Heart right ventricle (tissue), 16 donors: ENCODE measurements at places on chromosomes 3 and 15. TPM values are rescaled to one million over a fixed set of nuclear protein-coding genes. Genes with fewer than 3 reads are reported as not detected.

Gene DUOXA2
- total RNA-seq: not detected

Gene MAP1A
- total RNA-seq: 69.8 TPM

Gene ALDH1A2
- total RNA-seq: 16.3 TPM

Gene NR2E3
- not detected for total RNA-seq

Gene GP5
- total RNA-seq: 0.13 TPM

Gene IQSEC1
- total RNA-seq: 73.9 TPM

GRCh38 chr15:43255376-43255775, 11.4 kb downstream of the TGM5 start:
- no peak for DNase-seq

DNA sequence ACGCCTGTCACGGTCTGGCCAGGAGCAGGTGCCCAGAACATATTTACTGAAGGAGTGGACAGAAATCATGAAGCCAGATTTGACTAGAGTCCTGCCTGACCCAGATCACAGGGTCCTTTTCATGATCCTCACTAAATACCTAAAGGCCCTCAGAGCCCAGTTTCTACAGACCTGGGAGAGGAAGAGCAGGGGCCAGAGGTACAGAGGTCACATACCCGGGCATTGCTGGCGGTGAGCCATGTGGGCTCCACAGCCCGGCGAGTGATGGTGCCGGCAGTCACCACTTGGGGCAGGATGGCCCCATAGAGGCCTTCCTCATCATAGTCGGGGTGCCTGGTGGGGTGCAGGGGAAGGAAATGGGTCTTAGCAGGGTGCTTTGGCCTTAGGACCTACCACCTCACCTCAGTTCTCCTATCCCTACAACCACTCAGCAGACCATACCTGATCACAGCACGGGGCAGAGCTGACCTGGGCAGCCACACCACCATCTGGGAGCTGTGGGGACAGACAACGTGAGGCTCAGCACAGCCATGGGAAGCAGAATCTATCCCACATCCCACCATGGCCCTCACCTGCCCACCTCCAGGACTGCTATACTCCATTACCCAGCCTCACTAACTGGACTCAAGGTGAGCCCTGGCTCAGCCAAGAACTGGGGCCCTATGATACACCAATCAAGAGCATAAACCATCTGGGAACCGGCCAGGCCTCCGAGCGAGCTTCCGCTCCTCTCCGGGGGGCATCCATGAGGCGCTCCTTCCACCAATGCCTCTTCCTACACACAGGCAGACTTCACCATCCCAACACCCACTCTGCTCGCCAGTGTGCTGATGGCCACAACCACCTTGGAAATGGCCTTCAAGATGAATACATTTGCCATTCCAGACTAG, 12.9 kb downstream of the POLG start:
- no peak for DNase-seq

DNA sequence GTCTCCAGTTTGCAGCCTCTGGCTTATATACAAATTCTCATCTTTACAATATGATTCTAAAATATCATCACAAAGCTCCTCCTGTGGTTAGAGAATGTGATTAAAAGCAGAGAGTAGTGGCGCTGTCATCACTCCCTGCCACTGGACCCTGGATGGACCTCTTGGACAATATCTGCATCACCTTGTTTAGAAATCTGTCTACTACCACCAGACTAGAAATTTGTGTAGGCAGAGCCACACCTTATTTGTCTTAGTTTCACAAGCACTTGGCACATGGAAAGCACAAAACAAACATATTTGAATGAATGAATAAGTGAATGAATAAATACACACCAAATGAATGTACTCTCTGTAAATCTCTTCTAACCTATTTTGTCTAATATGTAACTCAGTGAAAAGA, 68.1 kb downstream of the IMPG2 start:
- DNase-seq: no peak

GRCh38 chr3:143184099-143184498, 64.5 kb downstream of the CHST2 start:
- no peak for DNase-seq

DNA sequence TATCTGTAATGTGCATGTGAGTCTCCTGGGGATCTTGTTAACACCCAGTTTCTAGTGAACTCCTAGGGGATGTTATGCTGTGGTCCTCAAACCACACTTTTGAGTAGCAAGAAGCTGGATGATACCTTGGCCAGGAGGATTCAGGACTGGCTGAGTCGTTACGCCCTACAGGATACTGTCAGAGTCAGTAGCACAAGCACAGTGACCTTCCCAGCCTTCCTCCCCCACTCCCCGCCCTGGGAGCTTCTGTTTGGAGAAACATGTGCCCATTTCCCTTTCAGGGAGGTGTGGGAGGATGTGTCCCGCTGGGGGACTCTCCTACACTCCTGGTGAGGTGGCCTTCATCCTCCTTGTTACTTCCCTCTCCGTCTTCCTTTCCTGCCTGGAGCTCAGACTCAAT, 76.4 kb upstream of the TRPM1 start:
- DNase-seq: no peak

DNA sequence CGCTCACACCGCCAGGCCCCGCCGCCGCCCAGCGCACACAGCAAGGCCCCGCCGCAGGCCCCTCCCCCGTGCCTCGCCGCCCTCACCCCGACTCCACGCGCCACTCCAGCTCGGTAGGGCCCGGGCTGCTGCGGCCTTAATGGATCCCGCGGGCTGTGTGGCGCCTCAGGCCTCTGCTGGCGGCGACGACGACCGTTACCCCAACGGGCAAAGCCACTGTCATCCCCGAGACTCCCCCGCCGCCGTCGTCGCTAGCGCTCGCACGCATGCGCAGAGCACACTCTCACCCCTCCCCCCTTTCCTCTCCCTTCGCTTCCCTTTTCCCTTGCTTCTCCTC, at the start of gene MSL2:
Gene MSL2 (minus strand): TSS at position 272 of the 337 bp plus-strand sequence. CDS start 1,222 bp downstream, outside the sequence.
- no peak for DNase-seq

- DNase-seq: no peak
Observed at GRCh38 chr3:182795389-182795782, 2.1 kb downstream of the ATP11B start.

GRCh38 chr3:138461896-138462295, 27.5 kb downstream of the ESYT3 start:
- no peak for DNase-seq

DNA sequence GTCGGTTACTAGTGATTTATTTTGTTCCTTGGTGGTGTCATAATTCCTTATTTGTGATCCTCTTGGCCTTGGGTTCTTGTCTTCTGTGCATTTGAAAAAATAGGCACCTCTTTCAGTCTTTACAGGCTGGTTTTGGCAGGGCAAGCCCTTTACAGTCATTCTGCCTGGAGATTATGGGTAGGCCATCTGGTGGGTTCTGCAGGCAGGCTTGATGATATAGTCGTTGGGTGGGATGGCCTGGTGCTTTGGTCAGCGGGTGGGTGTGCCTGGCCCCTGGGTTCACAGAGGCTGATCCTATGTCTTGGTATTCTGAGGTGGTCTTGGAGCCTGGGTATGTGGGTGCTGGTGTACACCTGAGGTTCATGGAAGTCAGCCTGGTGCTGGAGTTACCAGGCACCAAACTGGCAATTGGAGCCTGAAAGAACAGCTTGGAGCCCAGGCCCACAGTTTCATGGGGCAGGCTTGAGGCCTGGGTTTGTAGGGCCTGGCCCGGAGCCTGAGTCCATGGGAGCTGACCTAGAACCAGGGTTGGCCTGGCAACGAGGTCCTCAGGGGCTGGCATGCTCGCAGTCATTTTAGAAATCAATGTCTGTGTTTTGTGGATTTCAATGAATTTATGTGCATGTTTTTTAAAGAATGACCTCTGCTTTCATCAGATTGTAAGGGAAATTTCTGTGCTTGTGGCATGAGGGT, 63.3 kb downstream of the DOCK3 start:
- DNase-seq: no peak

- DNase-seq: no peak
Observed at GRCh38 chr15:91075739-91076138, 24.3 kb upstream of the SV2B start.

- DNase-seq: no peak
Observed at GRCh38 chr3:195297446-195297845, 26.5 kb upstream of the XXYLT1 start.

- no peak for DNase-seq
Observed at GRCh38 chr15:90836296-90836871, 32.0 kb upstream of the FURIN start.

- no peak for DNase-seq
Observed at GRCh38 chr15:78370013-78370412, 29.9 kb downstream of the CRABP1 start.

- DNase-seq: no peak
Observed at GRCh38 chr15:28892789-28893610, 7.2 kb downstream of the APBA2 start.

DNA sequence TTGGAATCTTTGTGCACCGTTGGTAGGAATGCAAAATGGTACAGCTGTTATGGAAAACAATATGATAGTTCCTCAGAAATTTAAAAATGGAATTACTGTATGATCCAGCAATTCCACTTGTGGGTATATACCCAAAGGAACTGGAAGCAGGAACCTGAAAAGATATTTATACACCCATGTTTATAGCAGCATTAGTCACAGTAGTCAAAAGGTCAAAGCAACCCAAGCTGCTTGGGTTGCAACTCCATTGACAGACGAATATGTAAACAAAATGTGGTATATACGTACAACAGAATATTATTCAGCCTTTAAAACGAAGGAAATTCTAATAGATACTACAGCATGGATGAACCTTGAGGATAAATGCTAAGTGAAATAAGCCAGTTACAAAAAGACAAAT, 35.0 kb upstream of the CAPN3 start:
- DNase-seq: no peak

DNA sequence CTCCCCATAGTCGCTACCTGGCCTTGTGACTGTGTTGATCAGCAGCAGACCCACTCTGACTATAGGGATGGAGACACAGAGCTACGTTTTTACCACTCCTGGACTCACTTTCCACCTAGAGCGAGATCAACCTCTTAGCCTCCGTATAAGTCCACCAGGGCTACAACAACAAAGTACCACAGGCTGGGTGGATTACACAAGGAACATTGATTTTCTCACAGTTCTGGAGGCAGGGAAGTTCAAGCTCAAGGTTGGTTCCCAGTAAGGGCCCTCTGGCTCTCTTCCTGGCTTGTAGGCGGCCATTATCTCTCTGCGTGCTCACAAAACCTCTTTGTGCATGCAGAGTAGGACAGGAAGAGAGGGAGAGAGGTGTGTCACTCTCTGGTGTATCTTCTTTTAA, 330.4 kb upstream of the PROK2 start:
- DNase-seq: no peak
